ENCODE measurements at places on chromosomes 4 and X.

GRCh38 chrX:111662292-111662691 is 18.7 kb upstream of the ALG13 start:
- DNase-seq: no peak

DNA sequence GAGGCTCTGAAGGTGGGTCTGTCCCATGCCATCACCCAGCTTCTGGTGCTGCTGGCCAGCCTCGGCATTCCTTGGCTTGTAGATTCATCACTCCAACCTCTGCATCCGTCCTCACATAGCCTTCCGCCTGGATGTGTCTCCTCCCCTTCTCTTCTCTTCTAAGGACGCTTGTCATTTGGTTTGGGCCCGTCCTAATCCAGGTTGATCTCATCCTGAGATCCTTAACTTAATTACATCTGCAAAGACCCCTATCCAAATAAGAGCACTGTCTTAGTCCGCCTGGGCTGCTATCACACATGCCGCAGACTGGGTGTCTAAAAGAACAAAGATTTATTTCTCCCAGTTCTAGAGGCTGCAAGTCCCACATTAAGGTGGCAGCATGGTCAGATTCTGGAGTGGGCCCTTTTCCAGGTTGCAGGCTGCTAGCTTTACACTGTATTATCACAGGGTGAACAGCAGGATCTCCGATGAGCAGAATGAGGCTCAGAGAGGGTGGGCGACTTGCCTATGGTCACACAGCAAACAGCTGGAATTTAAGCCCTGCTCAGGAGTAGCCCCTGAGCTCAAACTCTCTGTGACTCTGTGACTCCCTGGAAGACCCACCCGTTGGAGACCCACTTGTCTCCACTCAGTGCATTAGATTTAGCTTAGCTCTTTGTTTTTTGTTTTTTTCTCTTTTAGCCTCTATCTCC is 113.1 kb downstream of the STK32B start:
- no peak for DNase-seq

DNA sequence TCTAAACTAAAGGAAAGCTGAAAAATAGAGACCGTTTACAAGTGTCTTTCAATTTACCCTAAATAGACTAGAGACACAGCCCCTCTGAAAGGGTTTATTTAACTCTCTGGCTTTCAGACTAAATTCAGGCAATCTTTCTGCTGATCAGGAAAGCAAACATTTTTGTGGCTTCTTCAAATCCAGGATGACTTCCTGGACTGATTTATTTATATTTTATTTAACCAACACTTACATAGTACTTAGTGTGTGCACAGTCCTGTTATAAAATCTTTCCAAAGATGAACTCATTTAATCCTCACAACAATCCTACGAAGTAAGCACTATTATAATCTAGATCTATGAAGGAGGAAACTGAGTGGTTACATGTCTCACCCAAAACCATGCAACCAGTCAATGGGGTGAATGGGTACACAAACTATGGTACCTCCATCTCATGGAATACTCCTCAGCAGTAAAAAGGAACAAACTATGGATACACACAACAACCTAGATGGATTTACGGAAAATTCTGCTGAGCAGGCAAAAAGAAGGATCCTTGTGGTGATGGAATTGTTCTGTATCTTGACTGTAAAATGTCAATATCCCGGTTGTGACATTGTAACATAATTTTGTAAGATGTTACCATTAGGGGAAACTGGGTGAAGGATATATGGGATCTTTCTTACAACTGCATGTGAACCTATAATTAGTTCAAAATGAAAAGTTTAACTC is 64.1 kb upstream of the MAMLD1 start:
- no peak for DNase-seq

DNA sequence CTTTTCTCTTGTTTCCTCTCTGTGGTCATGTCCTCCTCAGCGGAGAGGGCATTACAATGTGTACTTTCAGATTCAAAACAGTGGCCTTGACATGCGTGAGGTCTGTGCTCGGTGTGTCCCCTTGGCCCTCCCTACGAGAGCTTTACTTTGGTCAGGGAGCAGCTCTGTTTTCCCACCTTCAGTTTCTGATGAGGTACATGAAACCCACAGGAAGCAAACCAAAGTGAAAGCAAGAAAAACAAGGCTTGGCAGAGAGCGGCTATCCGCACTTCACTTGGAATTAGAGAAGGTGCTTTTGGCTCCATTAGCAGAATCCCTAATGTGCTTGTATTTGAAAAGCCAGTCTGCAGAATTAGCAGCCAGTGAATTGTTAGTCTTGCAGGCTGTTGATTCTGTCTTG is 19.5 kb upstream of the BOD1L1 start:
- DNase-seq: no peak

GRCh38 chr4:165512424-165512823 is 133.6 kb downstream of the CPE start:
- no peak for DNase-seq

- no peak for DNase-seq
Observed at GRCh38 chr4:75031775-75032174, 98.9 kb downstream of the PARM1 start.

- no peak for DNase-seq
Observed at GRCh38 chrX:135489542-135489941, 30.9 kb upstream of the INTS6L start.

DNA sequence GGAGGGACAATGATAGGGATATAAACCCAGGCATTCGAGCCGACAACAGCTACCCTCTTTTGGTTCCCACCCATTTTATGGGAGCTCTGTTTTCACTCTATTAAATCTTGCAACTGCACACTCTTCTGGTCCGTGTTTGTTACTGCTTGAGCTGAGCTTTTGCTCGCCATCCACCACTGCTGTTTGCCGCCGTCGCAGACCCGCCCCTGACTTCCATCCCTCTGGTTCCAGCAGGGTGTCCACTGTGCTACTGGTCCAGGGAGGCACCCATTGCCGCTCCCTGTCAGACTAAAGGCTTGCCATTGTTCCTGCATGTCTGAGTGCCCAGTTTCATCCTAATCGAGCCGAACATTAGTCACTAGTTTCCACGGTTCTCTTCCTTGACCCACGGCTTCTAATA is 1170.5 kb upstream of the PABPC4L start:
- no peak for DNase-seq

- DNase-seq: no peak
Observed at GRCh38 chr4:111464251-111465045, 680.8 kb upstream of the FAM241A start.

- DNase-seq: peak; percentile 52
Observed at GRCh38 chr4:121072224-121073003, at the start of gene NDNF. Gene NDNF, minus strand, starts transcription at chr4:121072535. Its CDS starts 26,698 bp downstream, at chr4:121045837.

- DNase-seq: no peak
Observed at GRCh38 chr4:17544205-17544604, 29.2 kb downstream of the CLRN2 start.

DNA sequence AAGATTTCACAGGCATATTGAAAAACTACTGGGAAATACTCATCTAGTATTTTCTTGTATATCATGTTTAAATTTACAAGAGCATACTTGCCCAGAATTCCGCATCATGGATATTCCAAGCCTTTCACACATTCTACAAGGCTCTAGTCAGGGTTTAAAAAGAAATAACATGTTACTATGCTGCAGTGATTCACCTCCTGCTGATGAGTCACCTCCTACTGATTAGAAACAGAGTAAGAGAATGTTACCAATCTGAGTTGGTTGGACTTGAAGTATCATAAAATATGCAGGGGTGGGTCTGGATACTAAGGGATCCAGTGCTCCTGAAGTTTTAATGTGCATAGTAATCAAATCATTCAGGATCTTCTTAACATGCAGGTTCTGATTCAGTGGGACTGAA is 192.0 kb upstream of the ANK2 start:
- DNase-seq: no peak

- DNase-seq: no peak
Observed at GRCh38 chrX:66902081-66902480, 263.2 kb upstream of the EDA2R start.

- no peak for DNase-seq
Observed at GRCh38 chr4:154490234-154490582, 1.4 kb downstream of the DCHS2 start.

DNA sequence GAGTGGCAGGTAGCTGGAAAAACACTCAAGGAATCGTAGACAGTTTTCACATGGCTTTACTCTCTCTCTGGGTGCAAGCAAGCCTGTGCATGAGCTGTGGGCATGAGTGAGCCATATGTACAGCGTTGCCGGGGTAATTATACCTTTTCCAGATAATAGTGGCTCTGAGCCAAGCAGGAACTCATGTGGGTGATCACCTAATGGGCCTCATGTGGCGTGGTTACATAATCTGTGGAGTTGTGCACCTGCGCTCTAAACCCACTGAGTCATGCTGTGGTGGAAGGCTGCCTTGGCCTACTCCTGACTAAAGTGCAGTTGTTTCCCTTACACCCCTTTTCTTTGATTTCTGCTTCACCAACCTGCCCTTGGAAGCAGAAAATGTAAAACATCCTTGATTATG is 1564.5 kb upstream of the PCDH10 start:
- DNase-seq: no peak

- no peak for DNase-seq
Observed at GRCh38 chr4:112282860-112283667, 2.6 kb downstream of the TIFA start.

- no peak for DNase-seq
Observed at GRCh38 chrX:386239-386767, 404 bp downstream of the PPP2R3B start.

DNA sequence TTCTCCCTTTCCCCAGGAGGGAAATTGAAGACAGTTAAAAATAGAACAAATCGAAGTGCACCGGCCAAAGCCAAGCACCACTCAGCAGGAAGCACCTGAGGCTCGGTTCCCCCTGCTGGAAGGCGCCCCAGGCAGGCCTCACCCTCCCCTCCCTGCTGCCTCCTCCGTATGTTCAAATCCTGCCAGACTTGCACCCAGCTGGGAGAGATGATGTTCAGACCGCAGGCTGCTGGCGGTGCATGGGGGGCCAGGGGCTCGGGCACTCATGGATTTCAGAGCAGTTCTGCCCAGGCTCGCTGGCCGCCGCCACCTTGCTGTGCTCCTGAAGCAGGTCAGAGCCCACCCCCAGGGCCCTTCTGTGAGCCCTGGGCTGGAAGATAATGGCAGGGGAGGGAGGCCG is 91.4 kb downstream of the DCTD start:
- no peak for DNase-seq

- no peak for DNase-seq
Observed at GRCh38 chr4:38013461-38014366, 53.5 kb downstream of the PTTG2 start.

DNA sequence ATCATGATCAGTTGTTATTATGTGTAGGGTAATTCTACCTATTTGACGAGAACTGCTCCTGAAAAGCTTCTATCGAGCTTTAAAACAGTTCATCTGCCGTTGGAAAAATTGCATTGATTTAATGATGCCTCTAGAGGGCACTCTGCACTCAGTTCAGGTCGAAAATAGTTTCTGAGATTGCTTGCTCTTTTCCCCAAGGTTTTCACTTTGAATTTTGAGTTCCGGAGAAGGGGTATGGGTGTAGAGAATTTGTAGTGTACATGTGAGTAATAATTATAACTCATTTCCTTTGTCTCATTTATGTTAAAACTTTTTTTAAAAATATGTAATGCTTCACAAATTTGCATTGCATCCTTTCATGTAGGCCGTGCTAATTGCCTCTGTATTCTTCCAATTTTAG is 28.4 kb upstream of the TNIP3 start:
- no peak for DNase-seq

- no peak for DNase-seq
Observed at GRCh38 chr4:3338976-3339531, 46.2 kb downstream of the RGS12 start.

- no peak for DNase-seq
Observed at GRCh38 chrX:17375367-17375636, 302 bp downstream of the NHS start.

GRCh38 chrX:18174209-18174608 is 46.5 kb downstream of the BEND2 start:
- DNase-seq: no peak

DNA sequence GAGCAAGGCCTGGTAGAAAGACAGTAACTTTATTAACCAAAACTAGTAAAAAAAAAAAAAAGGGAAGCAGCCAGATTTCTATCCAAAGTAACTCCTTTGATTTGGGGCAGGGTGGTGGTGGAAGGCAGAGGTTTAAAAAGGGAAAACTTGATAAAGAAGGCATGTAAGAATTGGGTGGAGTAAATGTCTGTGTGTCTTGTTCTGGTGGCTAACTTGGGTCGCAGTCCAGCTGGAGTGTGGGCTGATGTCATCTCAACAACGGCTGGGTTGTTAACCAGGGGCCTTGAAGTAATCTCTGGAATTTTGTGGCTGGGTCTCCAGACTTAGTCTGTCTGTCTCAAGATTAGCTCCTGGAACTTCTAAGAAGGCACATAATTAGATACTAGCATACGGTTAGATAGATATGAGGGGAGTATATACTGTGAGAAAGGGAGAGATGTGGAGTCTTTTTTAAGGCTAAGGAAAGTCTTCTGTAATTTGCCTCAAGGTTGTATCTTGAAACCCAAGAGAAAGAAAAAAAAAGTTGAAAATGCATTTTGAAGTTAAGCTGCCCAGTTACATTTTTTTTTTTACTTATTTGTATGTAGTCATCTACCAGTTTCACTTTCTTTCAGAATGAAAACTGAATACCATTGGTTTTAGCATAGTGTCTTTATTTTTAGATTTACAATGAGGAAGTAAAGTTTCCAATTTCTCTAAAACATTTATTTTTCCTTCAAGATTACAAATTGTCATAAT is 48.3 kb downstream of the MTHFD2L start:
- DNase-seq: no peak

DNA sequence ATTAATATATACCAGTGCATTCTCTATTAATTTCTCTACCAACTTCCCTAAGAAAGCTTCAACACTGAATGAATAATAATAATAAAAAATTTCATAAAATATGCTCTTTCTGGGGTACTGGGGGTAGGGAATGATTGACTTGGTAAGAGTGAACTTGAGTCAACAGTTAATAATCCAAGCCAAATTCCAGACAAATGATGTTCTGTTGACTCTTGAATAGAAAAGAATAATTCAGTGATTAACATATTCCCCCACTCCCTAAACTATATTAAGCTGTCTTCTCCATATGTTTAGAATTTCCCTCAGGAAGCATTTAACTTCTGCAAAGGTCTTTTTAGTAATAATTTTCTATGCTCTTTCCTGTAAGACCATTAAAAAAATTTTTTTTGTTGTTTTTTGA is 12.3 kb downstream of the PGRMC2 start:
- no peak for DNase-seq

- no peak for DNase-seq
Observed at GRCh38 chr4:37844204-37844603, 17.7 kb downstream of the PGM2 start.

DNA sequence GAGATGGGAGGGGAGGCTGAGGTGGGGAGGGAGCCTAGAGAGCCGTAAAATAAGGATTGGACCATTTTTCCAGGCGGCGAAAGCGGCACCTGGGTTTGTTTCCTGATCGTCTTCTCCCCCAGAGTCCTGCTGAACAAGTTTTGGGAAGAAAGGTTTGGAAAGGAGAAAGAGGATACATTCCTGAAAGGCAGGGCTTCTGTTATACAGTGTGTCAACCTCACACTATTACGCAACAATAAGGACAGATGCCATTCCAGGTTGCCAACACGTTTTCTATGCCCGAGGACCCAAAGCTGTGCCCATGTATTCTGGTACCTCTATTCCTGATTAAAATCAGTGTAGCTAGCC is 658 bp downstream of the SCOC start:
- no peak for DNase-seq

All from stimulated activated CD4-positive, alpha-beta T cell treated with anti-CD3 and anti-CD28 coated beads, Interleukin-12 subunit alpha, Interleukin-12 subunit beta, amount 100 ng/mL, for 24 hours (primary cell).